ENCODE measurements at places on chromosomes 4 and X.

DNA sequence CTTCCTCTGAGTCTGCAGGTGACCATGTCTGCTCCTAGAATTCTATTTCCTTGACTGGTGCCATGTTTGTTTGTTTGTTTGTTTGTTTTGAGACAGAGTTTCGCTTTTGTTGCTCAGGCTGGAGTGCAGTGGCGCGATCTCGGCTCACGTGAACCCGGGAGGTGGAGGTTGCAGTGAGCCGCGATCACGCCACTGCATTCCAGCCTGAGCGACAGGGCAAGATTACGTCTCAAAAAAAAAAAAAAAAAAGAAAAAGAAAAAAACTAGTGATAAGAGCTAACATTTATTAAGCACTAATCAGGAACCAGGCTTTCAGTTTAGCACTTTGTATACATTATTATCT lies 7.2 kb downstream of the SAT1 start:
- peaks cover 17% of the 10 kb centered on the region for H3K4me1 ChIP-seq
- no peak for DNase-seq
- no peak overlapping the region for H3K4me3 ChIP-seq

GRCh38 chrX:9874483-9874882 lies 88.3 kb downstream of the SHROOM2 start:
- no peak overlapping the region for H3K4me3 ChIP-seq
- peaks cover 5% of the 10 kb centered on the region for H3K36me3 ChIP-seq
- H3K4me1 ChIP-seq: peaks cover 25% of the 10 kb centered on the region
- H3K27ac ChIP-seq: no peak overlapping the region

DNA sequence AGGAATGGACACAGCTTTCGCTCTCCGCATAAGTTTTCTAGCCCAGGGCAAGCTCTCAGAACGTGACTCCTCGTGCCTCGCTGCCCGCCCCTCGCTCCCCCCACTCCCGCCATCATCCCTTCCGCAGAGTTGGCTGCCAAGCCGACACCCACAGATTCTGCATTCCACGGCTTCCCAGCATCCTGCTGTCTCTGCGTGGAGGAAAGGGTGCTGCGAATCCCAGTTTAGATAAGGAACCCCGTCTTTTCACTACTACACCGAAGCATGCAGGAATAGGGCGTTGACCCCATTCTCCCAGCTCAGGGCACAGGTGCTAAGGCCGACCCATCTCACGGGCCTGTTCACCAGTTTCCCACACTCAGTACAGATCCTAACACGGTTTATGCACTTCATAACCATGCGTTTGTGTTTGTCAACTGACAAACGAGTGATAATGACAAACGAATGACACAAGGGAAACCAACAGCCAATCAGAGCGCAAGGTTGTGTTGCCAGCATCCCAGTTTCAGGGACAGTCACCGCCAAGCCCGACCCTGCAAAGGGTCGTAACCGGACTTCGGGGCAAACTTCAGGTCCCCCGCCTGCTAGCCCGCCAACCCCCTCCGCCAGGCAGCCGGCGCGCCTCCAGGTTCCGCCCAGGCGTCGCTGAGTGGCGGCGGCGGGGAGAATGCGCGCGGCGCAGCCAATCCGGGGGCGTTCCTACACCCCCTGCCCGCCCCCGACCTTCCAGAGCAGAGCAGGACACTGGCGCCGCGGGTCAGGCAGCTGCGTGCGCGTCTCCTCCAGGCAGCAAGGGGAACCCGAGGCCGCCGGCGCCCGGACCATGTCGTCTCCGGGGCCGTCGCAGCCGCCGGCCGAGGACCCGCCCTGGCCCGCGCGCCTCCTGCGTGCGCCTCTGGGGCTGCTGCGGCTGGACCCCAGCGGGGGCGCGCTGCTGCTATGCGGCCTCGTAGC lies at the start of gene CYP2U1:
CYP2U1 (plus strand) TSS at position 729 of the 954 bp plus-strand sequence; CDS start at position 824, 95 bp downstream.
- H3K27ac ChIP-seq: peak within 1 kb of the TSS; percentile 77
- peak within 1 kb of the TSS; percentile 79 for H3K4me3 ChIP-seq
- peak; percentile 88 for DNase-seq
- peaks cover 47% of the 10 kb centered on the region for H3K27me3 ChIP-seq

GRCh38 chrX:9885150-9885549 lies 82.0 kb upstream of the CLDN34 start:
- no peaks in the 10 kb centered on the region for H3K27me3 ChIP-seq
- peaks cover 20% of the 10 kb centered on the region for H3K4me1 ChIP-seq
- no peak overlapping the region for H3K4me3 ChIP-seq
- no peak overlapping the region for H3K27ac ChIP-seq
- DNase-seq: peak; percentile 70

DNA sequence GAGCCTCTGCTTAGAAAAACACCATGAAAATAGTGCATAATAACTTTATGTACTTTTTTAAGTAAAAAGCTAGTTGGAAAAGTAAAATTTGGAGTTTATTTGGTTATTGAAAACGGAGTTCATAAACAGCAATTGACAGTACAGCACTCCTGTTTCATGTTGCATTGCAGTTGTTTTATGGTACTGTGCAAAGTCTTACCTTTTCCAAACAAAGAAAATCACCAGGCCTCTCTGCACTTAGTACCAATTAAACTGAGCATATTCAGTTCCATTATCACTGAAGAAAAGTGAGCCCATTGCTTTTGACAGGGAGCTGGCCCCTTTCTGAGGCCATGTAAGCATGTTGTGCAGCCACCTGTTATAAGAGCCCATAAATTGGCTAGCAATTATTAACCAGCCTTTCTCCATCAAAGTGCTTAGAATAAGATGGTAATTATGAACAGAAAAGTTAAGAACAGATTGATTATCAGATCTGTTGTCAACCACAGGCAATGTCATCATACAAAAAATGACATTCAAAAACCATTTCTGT lies 376.6 kb upstream of the EMCN start:
- H3K4me1 ChIP-seq: peaks cover under 1% of the 10 kb centered on the region
- H3K27me3 ChIP-seq: no peaks in the 10 kb centered on the region
- H3K27ac ChIP-seq: no peak overlapping the region
- DNase-seq: no peak
- H3K4me3 ChIP-seq: no peak overlapping the region
- peaks cover 7% of the 10 kb centered on the region for H3K36me3 ChIP-seq

GRCh38 chrX:149208307-149208706 lies 296.8 kb downstream of the IDS start:
- no peak overlapping the region for H3K27ac ChIP-seq
- DNase-seq: no peak
- no peaks in the 10 kb centered on the region for H3K36me3 ChIP-seq
- H3K27me3 ChIP-seq: 0 out of 2 replicates have a peak, but pooled peaks cover 2% of the 10 kb centered on the region
- no peak overlapping the region for H3K4me3 ChIP-seq
- H3K4me1 ChIP-seq: no peaks in the 10 kb centered on the region

GRCh38 chr4:21726255-21726815 lies 222.2 kb downstream of the KCNIP4 start:
- H3K27me3 ChIP-seq: no peaks in the 10 kb centered on the region
- no peaks in the 10 kb centered on the region for H3K36me3 ChIP-seq
- 0 out of 2 replicates have a peak overlapping the region, but pooled peaks have one; percentile 50 for H3K27ac ChIP-seq
- H3K4me3 ChIP-seq: no peak overlapping the region
- DNase-seq: no peak

GRCh38 chr4:38560340-38560739 lies 103.7 kb upstream of the KLF3 start:
- H3K4me3 ChIP-seq: no peak overlapping the region
- H3K27me3 ChIP-seq: peaks cover 10% of the 10 kb centered on the region
- H3K4me1 ChIP-seq: peaks cover 16% of the 10 kb centered on the region
